ENCODE measurements at places on chromosomes 7 and 10.

- no peak for DNase-seq
Observed at GRCh38 chr10:78981970-78982281, 86.8 kb upstream of the ZMIZ1 start.

GRCh38 chr7:44541028-44541869 lies at the start of gene NPC1L1:
Gene NPC1L1 (minus strand): TSS chr7:44541330. CDS start chr7:44541259, 71 bp downstream.
- DNase-seq, result no peak

- no peak for DNase-seq
Observed at GRCh38 chr7:131203291-131203976, 124.2 kb upstream of the MKLN1 start.

- DNase-seq, result no peak
Observed at GRCh38 chr10:36345807-36346206, 703.7 kb upstream of the FZD8 start.

- DNase-seq, result no peak
Observed at GRCh38 chr10:128078136-128078969, 47.9 kb downstream of the MKI67 start.

DNA sequence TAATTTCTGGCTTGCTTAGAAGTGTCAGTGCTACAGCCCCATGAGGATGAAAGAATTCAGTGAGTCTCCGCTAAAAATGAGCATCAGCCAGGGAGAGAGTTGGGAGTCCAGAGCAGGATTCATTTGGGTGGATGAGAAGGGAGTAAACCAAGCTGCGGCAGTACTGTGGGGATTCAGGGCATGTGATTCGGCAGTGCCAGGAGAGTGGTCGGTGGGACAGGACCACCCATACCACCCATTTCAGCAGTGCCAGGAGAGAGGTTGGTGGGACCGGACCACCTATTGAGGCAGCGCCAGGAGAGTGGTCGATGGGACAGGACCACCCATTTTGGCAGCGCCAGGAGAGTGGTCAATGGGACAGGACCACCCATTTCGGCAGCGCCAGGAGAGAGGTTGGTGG lies 144.2 kb downstream of the CELF2 start:
- DNase-seq, result no peak

DNA sequence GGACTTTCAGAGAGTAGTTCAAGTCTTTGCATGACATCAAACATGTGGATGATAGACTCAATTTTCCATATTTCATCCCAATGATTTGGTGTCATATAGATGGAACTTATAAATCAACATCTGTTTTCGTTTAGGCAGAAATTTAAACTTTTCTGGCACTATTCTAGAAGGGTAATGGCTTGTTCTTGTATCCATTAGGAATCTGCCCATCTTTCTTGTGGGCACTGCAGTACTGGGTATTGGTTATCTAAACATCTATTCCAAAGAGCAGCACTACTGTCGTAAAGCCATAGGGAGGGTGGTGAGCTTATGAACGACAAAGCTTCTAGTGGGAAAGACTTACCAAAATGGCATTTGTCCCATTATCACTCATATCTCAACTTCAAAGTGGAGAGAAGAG lies 273.5 kb downstream of the TWIST1 start:
- DNase-seq, result no peak

DNA sequence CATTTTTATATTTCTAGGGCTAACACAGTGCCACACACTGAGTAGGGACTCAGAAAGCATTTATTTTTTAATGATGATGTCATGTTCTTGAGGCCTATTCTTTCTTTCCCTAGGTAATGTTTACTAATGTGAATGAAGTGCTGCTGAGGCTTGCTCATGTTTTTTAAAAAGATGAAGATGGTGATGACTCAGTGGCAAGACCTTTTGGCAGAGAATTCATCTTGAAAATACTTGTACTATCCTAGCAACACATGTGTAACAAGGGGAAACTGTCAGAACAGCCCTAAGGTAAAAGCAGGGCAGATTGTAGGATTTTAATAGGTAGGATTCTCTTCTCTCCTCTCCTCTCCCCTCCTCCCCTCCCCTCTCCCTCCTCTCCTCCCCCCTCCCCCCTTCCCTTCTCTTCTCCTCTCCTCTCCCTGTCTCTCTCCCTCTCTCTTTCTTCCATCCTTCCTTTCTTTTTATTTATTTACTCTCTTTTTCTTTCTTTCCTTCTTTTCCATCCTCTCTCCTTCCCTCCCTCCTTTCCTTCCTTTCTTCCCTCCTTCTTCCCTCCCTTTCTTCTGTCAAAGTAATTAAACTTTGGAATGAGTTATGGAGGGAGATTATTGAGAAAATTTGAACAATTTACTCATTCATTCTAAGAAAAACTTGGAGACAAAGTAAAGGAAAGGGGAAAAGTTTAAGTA lies 75.3 kb downstream of the ZNF92 start:
- DNase-seq, result no peak

DNA sequence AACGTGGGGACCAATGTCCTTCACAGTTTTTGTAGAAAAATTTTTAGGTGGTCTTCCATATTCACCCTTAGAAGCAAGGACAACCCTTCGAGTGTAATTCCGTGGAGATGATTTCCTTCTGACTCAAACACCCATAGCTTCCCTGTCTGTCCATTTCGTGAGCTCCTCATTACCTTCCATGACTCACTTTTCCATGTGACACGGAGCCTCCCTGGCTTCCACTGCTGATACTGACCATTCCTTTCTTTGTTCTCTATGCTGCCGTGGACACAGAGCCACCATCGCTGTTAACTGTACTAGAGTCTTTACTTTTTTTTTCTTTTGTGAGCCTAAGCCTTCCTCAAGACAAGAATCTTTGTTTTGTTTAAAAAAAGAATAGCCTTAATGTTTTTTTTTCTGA lies 12.5 kb upstream of the ARMS2 start:
- peak; percentile 71 for DNase-seq

GRCh38 chr7:157832866-157833607 lies 496.2 kb downstream of the DNAJB6 start:
- DNase-seq, result no peak

- DNase-seq, result no peak
Observed at GRCh38 chr7:75738604-75738974, at the start of gene HIP1. Gene HIP1 (minus strand): TSS chr7:75738941. CDS start chr7:75738920, 21 bp downstream.
